Stimulated activated CD4-positive, alpha-beta T cell treated with anti-CD3 and anti-CD28 coated beads, TNF-alpha, amount 100 ng/mL, for 24 hours (primary cell): ENCODE measurements at places on chromosomes 13 and 19.

DNA sequence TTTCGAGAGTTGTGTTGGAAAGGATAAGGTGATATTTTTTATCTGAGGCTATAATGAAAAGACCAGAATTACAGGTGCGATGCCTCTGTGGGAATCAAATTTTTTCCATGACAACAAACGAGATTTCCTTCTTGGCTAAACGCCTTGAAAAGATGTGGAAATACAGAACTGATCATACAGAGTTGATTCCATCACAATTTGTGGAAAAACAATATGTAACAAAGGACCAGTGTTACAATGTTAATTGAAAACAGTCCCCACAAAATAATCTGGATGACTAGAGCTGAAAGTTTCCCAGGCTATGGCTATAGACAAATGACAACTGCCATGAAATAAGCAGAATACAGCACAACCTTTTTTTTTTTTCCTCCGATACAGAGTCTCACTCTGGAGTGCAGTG, 628.9 kb downstream of the DIAPH3 start:
- no peak for DNase-seq

GRCh38 chr19:31263328-31263727, 85.9 kb downstream of the TSHZ3 start:
- DNase-seq, result no peak

DNA sequence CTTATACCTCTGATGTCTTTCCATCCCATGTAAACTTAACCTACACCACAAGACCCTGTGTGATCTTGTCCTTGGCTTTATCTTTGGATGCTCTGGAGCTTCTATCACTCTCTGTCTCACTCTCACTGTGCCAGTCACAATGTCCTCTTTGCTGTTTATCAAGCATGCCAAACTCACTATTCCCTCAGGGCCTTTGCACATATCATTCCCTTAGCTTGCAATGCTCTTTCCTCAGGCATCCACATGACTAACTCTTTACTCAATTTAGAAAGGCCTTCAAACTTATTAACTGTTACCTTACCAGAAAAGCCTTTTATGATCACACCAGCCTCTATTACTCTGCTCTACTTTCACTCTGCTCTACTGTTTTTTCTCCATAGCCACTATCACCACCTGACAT, 354.1 kb downstream of the RFC3 start:
- no peak for DNase-seq

DNA sequence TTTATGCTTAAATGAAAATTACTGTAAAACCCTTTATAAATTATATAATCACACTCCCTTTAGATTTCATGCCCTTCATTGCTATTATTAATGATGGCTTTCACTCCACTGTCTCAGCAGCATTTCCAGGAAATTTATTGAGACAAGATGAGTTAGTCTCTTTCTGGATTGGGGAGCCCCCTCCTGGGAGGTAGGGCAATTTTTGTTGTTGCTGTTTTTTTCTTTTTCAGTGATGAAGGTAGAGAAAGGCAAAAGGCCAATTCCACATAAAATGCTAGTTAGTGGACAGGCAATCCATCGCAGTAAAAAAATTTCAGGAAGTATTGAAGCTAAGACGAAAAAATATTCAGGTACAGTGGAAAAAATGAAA, 80.2 kb downstream of the TEX26 start:
- DNase-seq, result no peak

DNA sequence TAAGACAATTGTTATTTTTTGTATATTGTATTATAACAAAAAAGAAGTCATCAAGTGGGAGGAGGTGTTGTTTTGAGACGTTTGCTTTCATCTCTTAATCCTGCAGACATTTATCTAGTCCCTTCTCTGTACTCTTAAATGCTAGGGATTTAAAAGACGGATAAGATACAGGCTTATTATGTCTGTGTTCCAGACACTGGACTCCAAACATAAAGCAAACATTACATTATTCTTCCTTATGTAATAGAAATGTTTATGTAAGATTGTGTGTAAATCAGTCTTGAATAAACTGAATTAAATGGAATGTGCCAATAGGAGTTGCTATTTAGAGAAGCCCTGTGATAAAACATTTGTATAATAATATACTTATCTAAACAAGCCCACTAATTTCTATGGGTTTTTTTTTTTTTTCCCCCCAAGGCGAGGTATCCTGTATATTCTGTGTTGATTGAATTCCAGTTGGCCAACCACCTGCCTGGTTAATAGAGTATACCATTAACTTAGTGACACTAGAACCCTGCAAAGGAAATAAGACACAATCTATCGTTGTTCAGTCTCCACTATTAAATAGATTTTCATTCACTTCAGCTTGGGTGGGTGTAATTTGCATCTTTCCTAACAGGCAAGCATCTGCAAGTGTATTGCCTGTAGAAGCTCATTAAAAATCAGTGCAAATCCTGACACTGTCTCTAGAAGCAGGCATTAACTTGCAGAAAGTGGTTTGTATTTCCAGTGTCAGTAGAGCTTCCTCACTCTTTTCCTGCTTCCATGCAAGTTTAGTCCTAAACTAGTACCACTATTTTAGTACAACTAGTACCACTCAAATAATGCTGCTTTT, 69.0 kb downstream of the LRCH1 start:
- DNase-seq, result no peak
